ENCODE measurements at places on chromosomes 13 and 19.

GRCh38 chr19:2665103-2665502 is 37.4 kb downstream of the GNG7 start:
- no peak for DNase-seq

- DNase-seq = no peak
Observed at GRCh38 chr13:22091222-22091970, 420.5 kb downstream of the FGF9 start.

GRCh38 chr13:98068521-98068920 is 74.4 kb upstream of the FARP1 start:
- DNase-seq = no peak

DNA sequence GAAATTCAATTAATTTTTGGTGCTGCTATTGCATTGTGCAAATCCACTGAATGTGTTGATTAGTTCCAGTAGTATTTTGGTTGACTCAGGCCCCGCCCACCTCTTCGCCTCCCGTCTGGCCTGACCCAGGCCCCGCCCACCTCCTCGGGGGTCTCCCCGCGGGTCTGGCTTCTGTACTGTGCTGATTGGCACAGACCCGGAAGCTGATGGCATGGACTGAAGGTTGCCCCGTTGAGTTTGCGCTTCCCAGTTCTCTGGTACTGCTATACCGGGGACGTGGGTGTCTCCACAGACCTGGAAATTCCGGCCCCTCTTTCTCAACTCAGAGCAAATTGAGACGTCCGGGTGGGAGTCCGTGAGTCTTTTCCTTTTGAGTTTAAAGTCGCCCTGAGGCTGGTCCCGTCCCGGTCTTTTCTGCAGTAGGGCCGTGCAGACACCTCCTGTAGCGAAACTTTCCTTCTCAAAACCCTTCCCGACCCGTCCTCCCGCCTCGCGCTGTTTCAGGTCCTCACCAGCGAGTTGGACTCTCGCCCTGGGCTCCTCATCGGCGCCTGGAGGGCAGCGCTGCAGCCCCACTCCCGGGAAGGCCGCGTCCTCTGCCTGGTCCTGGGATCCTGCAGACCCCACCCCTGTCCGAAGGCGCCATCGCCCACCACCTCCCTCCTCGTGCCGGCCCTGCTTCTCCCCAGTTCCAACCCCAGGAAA is 14.8 kb downstream of the ZNF701 start:
- DNase-seq = no peak

GRCh38 chr19:46449228-46449627 is 20.5 kb upstream of the PNMA8C start:
- no peak for DNase-seq

DNA sequence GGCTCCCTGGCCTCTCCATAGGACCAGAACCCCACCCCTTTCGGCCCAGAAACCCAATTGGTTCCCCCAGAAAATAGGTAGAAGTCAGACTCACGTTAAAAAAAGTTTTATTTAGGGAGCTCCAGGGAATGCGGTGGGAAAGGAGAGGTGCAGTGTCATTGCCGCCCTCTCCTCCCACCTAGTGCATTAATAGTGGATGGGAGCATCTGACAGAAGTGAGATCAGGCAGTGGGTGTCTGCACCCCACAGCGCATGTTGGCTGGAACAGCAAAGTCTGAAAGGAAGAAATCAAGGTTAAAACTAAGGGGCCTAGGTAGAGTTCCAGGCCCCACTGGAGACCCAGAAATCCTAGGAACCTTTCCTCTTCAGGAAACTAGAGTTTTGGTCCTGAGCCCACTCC is 2.1 kb upstream of the PHLDB3 start:
- no peak for DNase-seq

DNA sequence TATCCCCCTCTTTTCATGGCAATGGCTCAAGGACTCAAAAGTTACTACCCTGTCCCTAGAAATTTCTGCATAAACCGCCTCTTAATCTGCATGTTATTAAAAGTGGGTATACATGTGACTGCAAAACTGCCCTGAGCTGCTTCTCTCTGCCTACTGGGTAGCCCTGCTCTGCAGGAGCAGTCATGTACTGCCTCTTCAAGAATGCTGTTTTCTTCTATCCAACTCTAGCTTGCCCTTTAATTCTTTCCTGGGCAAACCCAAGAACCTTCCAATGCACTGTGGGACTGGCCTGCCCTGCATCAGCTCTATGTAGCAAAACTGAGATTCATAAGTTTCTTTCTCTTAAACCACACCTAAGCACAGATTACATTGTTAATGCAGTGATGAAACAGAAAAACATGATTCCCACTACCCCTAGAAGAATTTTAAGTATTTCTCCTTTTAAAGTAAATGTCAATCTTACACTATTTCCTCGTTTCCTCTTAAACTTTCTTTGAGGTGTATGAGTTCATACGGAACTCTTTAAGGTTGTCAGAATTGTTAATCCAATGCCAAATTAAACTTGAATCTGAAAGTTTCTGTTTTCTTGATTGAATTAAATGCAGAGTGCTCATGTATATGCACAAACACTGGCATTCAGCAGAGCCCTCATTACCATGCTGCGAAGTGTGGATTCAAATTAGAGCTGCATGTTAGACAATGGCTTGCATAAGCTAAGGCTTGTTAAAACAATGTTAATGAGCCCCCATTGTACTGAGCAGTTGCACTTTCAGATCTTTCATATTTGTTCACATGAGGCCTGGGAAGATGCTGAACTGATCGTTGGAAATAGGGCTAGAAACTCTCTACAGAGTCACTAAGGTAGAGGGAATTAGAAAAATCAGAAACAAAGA is 669.9 kb upstream of the PCDH20 start:
- DNase-seq = no peak

- no peak for DNase-seq
Observed at GRCh38 chr13:45691667-45692066, 10.5 kb upstream of the CBY2 start.

- no peak for DNase-seq
Observed at GRCh38 chr13:94157705-94158218, 321.7 kb downstream of the DCT start.

GRCh38 chr19:51136851-51137551 is 5.1 kb upstream of the SIGLEC7 start:
- no peak for DNase-seq

DNA sequence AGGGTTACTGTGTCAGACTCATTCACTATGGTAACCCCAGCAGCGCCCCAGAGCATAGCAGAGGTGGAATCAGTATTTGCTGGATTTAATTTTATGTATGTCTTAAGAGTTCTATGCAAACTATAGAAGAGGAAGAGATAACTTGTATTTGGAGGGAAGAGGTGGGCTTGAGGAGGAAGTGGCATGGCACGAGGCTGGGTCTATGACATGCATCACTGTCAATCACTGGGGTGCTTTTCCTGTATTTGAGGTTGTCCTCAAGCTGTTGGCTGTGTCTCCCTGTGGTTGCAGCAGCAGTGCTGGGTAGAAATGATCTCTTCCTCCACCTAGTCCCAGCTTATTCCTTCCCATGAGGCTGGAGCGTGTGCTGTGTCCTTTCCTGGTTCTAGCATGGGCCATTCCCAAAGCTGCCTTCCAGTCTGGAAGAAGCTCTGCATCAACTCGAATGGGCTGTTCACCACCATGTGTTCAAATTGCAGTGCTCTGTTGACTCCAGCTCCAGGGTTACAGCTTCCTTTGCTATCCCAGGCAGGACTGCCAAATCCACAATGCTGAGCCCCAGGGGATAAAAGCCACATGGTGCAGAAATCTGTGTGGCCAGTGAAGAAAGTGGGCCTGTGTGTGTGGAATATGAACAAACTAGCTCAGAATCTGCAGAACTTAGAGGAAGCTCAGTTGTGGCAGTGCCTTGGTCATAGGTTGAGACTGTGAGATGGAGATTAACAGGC is 73.1 kb upstream of the MTIF3 start:
- DNase-seq = no peak

DNA sequence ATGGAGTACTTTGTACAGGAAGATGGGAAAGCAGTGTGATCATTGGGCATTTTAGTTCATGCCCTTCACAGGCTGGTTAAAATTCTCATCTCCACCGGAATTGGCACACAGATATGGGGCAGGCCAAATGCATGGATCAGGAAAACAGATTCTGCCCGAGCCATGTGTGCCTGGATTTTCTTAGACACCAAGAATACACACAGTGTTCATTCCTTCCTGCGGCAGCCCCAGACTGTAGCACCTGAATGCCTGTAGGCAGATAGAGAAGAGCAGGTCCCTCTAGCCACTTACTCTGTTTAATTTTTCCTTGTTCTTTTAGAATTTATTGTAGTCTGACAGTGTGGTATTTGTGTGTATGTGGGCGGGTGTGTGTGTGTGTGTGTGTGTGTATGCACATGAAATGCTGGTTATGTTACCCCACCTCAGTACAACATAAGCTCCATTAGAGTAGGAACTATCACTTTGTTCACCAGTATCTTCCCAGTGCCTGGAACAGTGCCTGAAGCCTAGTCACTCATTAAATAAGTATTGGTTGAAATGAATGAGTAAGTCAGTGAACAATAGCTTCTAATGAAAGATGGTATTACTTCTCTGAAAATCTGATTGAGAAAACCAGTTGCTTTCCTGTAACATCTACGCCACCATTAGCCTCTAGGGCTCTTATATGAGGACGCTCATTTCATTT is 41.7 kb downstream of the FRY start:
- DNase-seq = no peak
